Fibroblast of pulmonary artery (primary cell): ENCODE measurements at places on chromosomes 16 and 17.

GRCh38 chr17:65166787-65167186 lies 29.6 kb downstream of the RGS9 start:
- no peak for DNase-seq

GRCh38 chr16:73505577-73505976 lies 457.6 kb upstream of the ZFHX3 start:
- no peak for DNase-seq

- no peak for DNase-seq
Observed at GRCh38 chr16:68299571-68300453, 10.9 kb downstream of the SLC7A6OS start.

DNA sequence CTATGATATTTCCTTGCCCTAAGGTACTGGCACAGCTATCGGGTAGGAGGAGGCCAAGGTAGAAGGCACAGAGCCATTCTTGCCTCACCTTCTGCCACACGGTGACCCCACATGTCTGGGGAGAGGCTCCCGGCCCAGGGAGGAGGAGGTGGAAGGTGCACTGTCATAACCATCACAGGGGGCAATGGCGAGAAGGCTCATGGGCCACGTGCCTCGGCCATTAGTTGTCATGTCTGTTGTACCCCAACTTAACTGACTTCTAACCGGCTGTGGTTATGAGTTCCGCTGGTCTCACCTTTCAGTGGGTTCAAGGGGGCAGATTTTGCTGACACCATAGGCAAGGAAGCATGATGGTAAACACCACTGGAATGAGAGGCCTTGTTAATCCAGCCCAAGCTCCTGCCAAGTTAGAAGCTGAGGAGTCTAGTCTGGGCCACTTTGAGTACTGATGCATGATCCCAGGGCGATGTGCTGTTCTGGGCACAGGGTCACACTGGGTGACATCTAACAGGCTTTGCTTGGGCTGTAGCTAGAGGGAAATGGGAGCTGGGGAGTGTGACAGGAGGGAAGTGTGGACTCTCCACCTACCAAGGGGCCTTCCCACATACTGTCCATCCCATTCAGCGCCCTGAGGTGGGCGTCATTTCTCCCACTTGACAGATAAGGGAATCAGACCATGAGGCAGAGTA lies 39.6 kb downstream of the HLF start:
- DNase-seq, result no peak

GRCh38 chr16:35147556-35148504 lies 1688.4 kb downstream of the TP53TG3F start:
- no peak for DNase-seq

DNA sequence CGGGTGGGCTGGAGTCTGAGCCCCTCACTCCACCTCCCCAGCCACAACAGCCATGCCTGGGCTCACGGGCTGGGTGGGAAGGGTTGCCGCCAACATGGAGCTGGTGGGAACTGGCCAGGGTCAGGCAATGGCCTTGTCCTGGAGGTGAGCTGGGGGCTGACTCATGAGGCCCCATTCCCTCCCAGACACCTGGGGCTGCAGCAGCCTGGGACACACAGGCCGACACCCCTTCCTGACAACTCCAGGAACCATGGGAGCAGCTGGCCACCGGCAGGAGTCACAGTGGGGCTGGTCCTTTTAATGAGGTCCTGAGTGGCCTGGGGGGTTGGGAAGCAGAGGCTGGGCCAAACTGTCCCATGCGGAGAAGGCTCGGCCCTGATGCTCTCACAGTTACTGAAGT lies 12.2 kb downstream of the DBNDD1 start:
- DNase-seq, result no peak

DNA sequence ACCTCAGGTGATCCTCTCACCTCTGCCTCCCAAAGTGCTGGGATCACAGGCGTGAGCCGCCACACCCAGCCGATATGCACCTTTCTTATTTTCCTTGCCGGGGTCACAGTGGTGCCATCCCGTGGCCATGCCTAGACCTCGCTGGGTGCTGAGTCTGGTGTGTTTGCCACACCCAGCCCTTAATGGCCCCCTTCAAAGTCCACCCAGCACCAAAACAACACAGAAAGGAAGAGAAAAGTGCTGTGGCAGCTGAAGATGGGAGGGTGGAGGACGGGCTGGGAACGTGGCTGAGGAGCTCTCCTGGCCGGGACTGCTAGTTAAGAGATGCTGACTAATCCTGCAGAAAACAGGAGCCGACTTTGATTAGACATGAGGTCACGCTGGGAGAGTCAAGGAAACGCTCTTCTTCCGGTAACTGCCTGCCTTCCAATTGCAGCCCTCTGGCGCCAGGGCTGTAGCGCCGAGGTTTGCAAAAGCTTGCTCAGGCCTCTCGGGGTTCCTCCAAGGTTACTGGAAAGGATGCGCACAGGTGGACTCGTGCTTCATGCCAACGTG lies 10.9 kb downstream of the SLC43A2 start:
- peak; percentile 89 for DNase-seq

GRCh38 chr17:47879028-47879585 lies 16.9 kb upstream of the SP2 start:
- DNase-seq, result no peak

- DNase-seq, result no peak
Observed at GRCh38 chr17:1078831-1079561, 82.1 kb downstream of the TIMM22 start.

DNA sequence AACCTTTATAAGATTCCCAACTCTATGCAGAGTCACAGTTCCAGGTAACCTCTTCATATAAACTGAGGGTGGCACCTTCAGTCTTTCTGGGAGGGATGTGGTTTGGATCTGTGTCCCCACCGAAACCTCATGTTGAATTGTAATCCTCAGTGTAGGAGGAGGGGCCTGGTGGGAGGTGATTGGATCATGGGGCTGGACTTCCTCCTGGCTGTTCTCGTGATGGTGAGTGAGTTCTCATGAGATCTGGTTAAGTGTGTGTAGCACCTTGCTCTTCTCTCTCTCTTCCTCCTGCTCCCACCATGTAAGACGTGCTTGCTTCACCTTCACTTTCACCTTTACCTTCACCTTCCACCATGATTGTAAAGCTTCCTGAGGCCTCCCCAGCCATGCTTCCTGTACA lies 30.5 kb downstream of the HS3ST2 start:
- no peak for DNase-seq

DNA sequence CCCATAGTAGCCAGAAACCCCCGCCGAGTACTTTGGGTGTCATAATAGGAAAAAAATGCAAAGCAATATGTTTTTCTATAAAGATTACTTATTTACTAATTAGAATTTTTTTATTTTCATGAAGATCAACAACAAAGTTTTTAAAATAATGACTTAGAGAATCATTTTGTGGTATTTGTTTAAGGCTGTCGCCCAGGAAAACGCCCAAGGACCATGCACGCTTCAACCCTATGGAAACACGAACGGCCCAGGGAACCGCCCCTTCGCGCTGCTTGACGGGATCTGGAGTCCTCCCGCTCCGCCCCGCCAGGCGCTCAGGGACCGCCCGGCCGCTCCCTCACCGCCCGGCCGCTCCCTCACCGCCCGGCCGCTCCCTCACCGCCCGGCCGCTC lies 408 bp upstream of the KPNA2 start:
- no peak for DNase-seq

DNA sequence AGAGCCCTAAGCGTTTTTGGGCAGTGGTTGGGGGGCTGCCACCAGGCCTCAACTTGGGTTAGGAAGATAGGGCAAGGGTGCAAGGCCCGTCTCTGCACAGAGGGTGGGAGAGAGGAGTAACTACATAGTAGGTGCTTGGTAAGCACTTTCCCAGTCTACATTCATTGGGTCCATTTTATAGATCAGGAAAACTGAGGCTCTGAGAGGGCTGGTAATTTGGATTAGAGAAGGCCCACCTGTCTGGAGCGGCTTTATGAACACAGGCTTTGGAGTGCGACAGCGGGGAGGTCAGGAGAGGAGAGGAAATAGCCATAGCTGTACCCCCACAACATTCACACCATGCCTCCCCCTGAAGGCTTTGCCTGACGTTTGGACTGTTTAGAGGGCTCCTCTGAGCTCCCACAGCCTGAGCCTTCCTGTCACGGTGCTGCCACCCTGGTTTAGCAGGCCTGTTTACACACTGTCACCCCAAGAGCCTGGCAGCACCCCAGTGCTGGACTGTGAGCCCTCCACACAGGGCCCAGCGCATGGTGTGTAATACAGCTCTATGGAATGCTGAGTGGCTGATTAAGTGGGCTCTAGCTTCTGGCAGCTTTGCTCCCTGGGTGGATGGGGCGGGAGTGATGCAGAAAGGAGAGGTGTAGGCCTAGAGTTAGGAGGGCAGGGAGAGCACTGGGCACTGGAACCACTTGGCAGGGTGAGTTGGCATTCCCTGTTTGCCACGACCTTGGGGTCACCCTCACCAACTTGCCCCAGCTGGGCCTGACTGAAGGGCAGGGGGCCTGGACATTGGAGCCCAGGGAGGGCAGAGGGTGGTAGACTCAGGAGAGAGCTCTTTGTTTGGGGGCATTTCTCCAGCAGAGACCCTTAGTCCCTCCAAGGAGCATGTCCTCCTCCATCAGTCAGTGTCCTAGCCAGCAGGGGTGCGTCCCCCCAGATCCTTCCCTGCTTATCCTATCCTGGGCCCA lies 73.7 kb downstream of the RAI1 start:
- no peak for DNase-seq

DNA sequence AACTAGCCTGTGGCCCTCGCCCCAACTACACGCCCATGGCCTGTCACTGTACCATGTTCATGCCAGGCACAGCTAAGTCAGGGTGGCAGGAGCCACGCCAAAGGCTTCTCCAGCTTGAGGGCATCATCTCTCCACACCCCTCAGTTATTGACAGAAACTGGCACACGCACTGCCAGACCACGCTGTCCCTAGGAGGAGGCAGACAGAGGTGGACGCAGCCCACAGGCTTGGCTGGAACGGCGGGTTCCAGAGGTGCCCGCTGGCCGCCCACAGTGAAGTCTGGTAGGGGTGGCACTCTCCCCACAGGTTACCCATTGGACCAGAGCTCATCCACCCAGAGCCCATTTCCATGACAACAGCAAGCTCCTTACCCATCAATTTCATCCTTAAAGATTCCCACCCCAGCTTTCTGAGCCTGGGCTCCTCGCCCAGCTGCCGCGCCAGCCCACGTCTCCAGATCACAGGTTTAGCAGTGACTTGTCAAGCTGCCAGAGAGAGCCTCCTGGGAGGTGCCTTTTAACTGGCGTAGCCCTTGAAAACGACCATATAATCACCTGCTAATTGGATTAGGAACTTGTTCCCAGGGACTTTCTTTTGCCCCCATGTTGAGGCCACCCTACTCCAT lies 27.9 kb downstream of the RPRML start:
- no peak for DNase-seq

- DNase-seq, result no peak
Observed at GRCh38 chr17:32152130-32152529, 9.8 kb downstream of the RHOT1 start.

DNA sequence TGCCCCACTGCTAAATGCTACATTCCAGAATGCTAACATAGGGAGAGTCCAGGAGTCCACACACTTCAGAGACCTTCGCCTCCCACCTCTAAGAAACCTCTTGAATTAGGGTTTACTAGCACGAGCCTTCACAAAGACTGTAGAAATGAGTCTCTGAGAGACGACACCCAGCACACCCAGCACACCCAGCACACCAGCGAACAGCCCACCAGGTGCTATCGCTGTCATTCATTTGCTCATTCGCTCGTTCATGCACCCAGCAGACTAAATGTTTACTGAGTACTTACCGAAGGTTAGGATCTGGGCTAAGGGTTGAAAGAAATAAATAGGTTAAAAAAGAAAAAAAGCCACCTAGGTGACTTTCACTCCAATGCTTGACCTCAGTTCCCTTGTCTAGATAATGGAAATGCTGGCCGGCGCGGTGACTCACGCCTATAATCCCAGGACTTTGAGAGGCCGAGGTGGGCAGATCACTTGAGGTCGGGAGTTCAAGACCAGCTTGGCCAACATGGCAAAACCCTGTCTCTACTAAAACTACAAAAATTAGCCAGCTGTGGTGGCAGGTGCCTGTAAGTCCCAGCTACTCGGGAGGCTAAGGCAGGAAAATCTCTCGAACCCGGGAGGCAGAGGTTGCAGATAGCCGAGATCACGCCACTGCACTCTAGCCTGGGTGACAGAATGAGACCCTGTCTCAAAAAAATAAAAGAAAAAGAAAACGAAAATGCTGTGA lies 100.8 kb downstream of the ADCY9 start:
- no peak for DNase-seq

DNA sequence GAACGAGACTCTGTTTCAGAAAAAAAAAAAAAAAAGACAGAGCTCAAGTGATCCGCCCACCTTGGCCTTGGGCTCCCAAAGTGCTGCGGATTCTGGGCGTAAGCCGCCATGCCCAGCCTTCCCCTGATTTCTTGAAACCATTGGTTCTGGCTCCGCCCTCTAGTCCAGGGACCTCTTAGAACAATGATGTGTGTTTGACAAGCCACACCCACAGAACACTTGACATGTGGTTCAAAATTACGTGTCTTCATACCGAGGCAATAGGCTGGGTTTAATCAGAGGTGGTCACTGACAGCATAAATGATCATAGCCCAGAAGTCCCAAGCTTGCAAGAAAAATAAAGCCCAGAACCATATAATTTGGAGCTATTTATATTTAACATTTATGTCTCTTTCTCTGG lies 23.0 kb downstream of the KNOP1 start:
- no peak for DNase-seq
